GM18507 (cell line): ENCODE measurements at places on chromosomes 16 and 17.

DNA sequence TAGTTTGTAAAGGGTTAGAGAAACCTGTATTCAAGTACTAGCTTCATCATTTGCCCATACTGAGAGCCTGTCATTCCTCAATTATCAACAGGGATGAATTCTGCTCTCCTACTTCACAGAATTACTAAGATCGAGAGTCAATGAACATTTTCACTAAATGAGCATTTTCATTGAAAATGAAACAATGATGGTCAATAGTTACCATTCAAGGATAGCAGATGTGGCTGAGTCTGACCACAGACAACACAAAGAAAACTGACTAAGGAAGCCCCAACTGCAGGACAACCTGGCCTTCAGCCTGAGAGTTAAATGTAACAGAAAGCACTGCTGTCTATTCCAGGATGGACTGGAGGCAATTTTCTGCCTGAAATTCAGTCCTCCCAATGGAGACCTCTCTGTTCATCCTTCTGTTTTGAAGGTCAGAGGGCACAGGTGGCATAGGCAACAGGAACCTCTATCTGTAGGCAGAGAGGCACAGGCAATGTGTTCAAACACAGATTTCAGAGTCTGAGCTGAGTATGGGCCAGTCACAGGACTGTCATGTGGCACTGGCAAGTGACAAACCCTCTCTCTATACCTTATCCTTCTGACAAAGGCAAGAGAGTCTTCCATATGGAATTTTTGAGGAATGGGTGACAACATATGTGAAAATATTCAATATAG, 19.5 kb downstream of the TRAF4 start:
- no peak for DNase-seq

GRCh38 chr16:54585998-54586340, 299.4 kb upstream of the IRX3 start:
- no peak for DNase-seq

GRCh38 chr16:53996961-53997360, 289.6 kb downstream of the IRX3 start:
- DNase-seq: no peak

DNA sequence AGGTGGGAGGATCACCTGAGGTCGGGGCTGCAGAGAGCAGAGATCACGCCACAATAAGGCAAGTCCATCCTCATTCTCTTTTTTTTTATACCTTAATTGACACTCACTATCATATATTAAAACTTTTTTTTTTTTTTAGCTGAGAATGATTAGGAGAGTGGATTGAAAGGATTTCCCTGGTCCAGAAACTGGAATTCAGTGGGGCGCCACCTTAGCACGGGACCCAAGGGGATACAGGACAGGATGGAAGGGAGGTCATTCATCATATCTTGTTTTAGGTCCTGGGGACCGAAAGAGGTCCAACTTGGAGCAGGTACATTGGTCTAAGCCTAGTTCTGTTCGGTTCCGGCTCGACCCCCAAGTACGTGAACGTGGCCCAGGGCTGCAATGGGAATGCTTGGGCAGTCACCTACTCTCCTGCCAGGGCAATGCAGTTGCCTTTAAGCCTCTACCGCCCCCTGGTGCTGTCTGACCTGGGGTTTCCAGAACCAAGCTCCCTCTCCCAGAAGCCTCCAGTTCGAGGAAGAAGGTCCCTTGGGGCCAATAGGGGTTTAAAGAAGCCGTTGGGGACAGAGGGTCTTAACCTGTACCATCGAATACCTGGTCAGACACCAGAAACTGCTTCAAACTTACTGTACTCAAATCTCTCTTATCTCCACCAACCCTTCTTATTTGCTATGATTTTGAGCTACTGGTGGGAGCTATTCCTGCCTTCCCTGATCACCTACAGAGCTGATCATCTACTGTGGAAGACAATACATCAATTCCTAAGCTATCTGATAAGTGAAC, 19.9 kb upstream of the GPATCH8 start:
- DNase-seq: peak; percentile 45
